ENCODE measurements at places on chromosomes 2 and 18.

GRCh38 chr2:99593692-99594427 is 104.0 kb upstream of the REV1 start:
- no peak for DNase-seq

DNA sequence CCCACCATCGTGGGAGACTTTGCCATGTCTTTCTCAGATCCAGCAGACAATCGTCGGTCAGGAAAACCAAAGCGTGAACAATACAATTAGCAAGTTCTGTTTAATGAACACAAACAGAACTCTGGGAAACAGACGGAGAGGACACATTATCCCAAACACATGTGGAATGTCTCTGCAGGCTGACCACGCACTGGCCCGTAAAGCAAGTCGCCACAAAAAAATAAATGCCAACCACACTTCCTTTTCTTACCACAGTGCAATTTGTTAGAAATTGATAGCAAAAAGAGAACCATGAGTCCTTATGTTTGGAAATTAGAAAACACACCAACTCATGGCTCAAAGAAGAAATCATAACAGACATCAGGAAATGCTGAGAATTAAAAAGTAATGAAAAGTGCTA is 210.9 kb downstream of the TWIST2 start:
- DNase-seq, result no peak

DNA sequence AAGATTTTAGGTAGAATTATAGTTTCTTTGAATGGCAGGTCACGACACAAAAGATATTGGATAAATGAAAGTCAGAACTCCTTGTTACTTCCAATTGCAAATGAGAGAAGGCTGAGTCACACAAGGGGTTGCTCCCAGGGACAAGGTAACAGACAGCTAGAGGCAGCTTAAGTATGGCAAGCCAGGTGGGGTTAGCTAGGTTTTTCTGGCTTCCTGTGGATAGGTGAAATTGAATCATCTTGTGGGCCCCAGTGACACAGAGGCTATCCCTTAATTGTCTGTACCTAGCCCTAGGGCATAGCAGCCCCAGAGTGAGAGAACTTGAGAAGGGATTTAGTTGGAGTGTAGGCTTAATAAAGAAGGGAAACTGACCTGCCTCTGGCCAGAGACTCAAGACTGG is 407.7 kb upstream of the SLC8A1 start:
- no peak for DNase-seq

DNA sequence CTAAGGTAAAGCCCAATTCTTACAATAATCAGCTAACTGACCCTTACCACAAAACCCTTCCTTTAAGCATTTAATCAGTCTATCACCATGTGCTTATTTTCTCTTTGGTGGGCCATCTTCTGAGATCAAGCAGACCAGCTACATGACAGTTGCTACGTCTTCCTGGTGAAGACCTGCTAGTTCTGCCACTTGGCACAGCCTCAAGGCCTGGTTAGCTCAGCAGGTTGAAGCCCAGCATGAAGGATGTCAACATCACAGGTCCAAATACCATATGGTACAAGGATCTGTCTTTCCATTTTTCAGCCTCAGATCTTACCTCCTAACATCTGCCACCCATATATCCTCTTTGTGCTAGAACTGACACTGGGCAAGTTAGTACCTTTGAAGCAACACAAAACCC is 636.9 kb downstream of the LRP1B start:
- no peak for DNase-seq

DNA sequence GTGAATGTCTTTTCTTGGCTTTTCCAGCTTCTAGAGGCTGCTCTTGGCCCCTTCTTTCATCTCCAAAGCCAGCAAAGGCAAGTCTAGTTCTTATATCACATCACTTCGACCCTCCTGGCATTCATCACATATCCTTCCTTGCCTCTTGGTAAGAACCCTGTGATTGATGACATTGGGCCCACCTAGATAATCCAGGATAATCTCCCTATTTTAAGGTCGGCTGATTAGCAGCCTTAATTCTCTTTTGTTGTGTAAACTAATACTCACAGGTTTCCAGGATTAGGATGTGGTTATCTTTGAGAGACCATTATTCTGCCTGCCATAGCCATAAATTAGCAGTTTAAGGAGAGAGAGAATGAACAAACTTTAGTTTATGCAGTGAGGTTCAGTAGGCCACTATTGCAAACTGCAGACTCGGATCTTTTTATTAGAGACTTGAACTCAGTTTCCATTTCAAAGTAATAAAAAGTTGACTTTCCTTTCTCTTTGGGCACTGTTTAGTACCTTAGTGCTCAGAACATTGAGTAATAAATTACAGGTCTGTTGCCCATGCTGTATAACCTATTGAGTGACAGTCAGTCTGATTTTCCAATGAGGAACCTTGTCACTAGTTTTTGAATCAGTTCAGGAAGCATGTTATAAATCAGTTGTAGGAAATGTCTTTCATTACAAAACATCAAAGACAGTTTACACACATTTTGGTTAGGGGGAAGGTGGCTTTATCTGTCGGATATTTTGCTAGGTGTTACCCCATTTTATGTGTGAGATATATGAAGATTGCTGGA is 4.5 kb downstream of the NDUFV2 start:
- DNase-seq, result no peak

DNA sequence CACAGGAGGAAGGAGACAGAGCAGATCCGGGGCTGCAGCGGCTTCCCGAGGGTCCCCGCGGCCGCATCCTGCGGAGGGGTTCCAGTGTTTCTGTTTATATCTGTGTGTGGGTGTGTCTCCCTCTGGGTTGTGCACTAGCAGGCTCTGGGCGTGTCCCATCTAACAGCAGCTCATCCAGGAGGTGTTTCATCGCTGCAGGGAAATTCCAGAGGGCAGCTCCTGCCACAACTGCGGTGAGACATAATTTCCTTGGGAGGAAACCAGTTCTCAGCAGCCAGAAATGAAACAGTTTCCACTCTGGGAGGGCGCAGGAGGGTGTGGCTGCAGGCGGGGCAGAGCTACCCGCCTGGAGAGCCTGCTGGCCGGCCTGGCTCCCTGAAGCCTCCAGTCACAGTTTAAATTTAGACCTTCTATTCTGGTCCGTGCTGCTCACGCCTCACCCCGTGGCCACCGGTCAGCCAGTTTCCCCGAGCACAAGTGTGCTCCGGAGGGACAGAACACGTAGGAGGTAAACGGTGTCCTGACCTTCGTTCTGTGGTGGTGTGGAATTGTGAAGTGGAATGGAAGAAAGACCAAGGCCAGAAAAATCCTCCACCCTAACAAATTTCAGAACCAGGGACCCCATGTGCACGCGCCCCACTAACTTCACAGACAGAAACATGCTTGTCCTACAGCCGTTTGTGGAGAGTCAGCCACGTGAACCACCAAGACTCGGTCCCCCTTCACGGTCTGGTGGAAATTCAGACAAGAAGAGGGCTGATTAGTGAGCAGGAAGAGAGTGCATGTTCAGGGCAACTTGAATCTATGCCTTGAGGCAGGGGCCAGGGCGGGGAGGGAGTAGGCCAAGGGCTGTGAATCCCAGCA is 50.2 kb downstream of the TEX44 start:
- peak; percentile 95 for DNase-seq

GRCh38 chr2:46413111-46413510 is 66.3 kb upstream of the TMEM247 start:
- DNase-seq, result no peak

GRCh38 chr18:50836521-50836957 is 16.7 kb upstream of the MRO start:
- DNase-seq, result peak; percentile 34

- no peak for DNase-seq
These were observed 267.0 kb downstream of the ERBB4 start for GRCh38 chr2:212271583-212271982.

GRCh38 chr2:165655661-165656060 is 138.4 kb downstream of the GALNT3 start:
- DNase-seq, result no peak

- DNase-seq, result no peak
These were observed 107.0 kb downstream of the STRN start for GRCh38 chr2:36859366-36859792.

All from SW480 (cell line).